NCI-H1417 treated with DMSO at 0.1 percent for 48 hours (cell line): ENCODE measurements at places on chromosomes 5 and 9.

DNA sequence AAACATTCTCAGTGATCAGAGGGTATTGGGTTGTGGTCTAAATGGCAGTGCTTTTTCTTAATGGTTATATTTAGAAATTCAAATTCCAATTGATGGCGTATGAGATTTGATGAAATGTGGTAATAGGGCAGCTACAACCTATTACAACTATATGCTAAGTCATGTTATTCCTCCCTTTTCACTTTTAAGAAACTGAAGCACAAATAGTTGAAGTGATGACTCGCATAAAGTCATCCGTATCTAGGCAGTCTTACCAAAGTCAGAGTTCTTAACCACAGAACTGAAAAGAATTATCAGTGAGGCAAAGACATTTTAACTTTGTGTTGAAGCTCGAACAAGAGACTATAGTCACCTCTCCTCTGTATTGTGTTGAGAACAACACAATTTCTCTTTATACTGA, 28.2 kb downstream of the C9orf152 start:
- no peak for DNase-seq

GRCh38 chr9:13971415-13971814, 342.5 kb downstream of the NFIB start:
- no peak for DNase-seq

- no peak for DNase-seq
Measured at GRCh38 chr9:112081918-112082729, 93.0 kb downstream of the SUSD1 start.

DNA sequence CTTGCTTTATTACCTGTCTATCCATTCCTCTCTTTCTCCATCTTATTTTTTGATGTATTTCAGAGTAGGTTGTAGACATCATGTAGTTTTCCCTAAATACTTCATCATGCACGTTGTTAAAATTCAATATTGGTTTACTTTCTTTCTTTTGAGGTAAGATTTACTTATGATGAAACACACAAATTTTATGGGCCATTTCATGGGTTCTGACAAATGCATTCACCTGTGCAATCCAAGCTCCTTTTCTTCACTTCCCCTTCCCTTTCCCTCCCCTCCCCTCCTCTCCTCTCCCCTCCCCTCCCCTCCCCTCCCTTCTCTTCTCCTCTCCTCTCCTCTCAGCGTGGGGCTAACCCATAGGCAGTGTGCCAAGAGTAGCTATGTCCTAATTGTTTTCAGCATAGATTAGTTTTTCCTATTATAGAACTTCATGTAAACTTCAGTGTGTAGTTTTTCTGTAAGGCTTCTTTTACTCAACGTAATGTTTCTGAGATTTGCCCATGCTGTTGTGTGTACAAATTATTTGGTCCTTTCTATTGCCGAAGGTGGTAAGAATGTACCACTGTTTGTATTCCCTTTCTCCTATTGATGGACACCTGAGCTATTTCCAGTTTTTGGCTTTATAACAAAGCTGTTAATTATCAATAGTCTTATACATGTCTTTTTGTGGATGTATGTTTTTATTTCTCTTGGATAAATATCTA, 92.9 kb upstream of the CLINT1 start:
- no peak for DNase-seq

DNA sequence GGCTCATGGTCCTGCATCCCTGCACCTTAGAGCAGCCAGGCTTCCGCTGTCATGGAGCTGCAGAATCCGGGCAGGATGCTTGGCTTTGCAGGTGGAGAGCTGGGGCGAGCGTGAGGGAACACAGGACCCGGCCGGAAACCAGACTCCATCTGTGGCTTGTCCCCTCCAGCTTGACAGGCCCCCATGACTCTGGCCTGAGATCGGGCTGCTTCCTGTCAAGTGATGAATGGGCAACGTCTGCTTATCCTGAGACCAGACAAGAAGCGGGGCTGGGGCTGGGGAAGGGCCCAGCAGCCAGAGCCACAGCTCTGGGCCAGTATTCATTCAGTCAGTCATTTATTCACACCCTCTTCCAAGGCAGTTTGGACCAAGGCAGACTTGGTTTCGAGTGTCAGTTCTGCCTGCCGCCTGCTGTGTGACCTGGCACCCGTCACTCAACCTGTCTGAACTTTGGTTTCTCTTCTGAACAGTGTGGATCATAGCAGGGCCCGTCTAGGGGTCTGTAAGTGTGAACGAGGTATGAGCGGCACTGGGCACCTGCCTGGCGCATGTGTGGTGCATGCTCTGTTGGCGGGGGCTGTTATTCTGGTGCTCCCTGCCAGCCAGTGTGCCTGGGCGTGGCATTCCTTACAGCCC, 37.5 kb downstream of the NEK6 start:
- DNase-seq: no peak
